ENCODE measurements at places on chromosomes 3 and 15.

DNA sequence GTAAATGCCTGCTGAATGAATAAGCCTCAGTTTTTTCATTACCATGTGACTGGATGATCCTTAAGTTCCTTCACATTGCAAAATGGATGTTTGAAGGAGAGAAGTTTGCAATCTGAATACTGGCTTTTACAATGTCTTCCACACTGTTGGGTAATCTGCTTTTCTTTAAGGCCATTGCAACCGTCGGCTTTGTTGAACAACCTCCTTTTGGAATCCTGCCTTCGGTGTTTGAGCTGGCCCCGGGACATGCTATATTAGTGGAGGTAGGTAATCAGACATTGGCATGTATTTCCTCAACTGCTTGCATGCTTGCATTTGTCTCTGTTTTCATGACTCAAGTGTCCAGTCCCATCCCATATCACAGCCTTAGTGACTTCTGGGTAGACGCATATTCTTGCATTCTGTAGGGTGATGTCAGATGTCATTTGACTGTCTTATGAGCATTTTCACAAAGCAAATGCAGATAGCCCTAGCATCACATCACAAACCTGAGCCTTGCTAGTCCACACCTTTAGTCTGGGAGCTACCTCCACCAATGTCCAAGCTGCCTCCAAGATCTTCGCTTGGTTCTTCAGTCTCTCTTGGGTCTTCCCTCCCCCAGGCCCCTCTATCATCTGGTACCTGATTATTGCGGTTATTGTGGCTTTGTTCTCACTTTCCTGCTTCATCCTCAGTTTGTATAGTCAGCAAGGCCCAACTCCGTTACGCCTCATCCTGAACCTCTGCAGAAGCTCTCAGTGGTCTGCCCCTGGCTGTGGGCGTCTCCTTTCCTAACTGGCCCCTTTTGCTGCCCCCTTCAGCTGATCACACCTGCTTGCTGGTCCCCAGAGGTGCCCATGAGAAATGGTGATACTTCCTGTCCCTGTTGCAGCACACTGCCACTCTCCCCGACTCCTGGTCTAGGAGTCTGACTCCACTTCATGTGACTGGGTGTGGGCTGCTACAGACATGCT, 48.5 kb downstream of the ACAA1 start:
- DNase-seq: no peak

GRCh38 chr15:97691078-97691477, 269.4 kb upstream of the ARRDC4 start:
- DNase-seq: no peak

- no peak for DNase-seq
Measured at GRCh38 chr15:34700891-34701427, 53.8 kb downstream of the GJD2 start.

DNA sequence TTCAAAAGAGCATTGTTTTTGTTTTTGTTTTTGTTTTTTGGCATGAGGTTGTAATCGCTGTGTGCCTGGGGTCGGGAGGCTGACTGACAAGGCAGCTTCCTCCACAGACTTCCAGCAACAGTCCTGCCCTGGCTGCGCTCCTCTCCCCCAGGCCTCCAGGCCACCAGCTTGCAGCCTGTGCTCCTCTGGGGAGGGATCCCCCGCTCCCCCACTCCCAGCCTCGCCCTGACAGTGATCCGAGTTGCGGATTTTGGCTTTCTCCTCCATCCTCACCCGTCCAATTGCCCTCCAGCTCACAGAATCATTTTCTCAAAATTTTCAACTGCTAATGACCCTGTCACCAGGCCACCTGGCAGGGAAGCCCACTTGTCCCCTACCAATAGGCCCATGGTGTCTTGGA, 36.5 kb upstream of the PCSK6 start:
- DNase-seq: no peak

DNA sequence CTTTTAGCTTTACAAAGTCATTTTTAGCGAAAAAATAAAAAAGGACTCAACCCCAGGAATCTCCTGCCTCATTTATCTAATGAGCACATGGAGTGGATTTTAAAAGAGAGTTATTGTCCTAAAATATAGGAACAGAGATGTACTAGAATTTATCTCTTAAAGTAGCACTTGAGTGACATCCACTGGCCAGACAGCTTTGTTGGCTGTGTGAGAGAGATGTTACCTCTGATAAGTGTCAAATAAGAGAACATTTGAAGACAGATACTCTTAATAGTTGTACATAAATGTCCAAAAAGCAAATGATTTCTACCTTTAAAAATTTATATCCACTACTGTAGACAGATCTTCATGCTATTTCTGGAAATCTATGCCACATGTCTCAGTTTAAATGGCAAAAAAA, 12.3 kb upstream of the MFSD1 start:
- no peak for DNase-seq

DNA sequence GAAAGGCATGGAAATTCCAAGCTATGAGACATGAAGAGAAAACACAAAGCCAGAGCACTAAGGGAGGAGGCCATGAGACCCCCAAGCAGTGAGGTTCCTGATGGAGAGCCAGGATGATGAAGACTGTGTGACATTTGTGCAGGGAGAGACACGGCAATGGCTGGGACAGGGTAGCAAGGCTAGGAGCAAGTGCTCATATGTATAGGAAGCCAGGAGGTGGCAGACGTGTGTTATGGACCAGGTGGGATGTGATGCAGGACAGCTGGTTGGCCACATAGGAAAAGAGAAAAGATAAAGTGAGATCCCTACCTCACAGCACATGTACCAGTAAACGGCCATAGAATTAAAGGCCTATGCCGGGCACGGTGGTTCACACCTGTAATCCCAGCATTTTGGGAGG, 112.7 kb downstream of the APBA2 start:
- no peak for DNase-seq

- no peak for DNase-seq
Measured at GRCh38 chr15:93476491-93477177, 387.6 kb upstream of the RGMA start.

DNA sequence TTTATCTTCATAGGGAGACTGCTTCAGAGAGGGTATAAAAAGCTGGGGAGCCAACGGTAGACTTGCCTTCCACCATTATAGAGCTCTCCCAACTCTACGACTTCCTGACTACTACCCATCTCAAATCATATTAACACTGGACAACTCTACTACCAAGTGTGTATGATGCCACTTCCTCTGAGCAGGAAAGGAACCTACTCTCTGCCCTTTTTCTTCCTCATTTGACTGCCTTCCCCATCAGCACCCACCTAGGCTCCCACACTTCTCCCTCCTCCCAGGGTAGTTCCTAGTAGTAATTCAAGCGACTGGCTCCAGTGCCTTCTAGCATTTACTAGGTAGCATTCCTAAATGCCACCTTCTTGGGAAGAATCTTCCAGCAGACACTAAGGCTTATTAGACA, 24.5 kb upstream of the TBL1XR1 start:
- no peak for DNase-seq

- DNase-seq: no peak
Measured at GRCh38 chr3:182583545-182583944, 209.8 kb upstream of the ATP11B start.

DNA sequence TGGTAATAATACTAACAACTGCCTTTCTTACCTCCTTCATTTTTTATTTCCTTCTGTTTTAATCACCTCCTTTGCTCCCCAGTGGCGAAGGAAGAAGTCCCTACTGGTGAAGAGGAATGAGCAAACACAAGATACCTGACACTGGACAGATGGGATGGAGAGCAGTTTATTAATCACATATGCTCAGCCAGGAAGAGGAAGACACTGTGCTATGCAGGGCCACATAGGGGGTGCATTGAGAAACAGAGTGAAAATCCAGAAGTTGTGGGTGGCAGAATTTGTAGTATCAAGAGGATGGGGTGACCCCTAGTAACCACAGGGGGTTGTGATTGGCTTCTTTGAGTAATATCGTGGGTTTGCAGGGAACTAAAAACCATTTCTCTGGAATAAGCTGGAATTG, 1041.9 kb downstream of the OTOL1 start:
- DNase-seq: no peak

DNA sequence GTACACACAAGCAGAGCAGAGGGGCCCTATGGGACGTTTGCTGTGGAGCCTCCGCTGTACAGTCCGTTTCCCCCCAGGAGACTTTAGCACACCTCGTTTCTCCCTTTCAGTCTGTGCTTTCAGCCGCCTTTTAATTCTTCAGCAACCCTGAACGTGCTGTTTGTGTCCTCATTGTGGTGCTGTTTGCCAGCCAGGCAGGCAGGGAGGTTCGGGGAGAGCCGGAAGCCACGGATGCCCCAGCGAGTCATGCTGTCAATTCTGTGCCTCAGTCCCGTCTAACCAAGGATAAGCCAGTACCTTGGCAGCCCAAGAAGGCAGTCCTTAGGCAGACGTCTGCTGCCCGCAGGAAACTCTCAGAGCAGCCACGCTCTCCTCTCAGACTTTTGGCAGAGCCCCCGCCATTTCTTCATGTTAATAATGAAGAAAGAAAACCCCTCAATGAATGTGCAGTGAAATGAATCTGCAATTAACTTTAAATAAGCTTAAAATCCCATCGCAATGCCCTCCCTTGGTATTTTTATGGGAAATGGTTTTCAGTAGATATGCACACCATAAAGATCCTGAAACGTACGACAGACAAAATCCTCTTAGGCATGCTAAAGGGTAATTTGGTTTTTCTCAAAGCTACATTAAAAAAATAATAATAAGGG, 158.6 kb downstream of the UACA start:
- no peak for DNase-seq

- DNase-seq: no peak
Measured at GRCh38 chr3:52423173-52423572, 21.7 kb downstream of the SEMA3G start.

- DNase-seq: peak; percentile 41
Measured at GRCh38 chr15:68412218-68412617, 19.7 kb downstream of the ITGA11 start.

DNA sequence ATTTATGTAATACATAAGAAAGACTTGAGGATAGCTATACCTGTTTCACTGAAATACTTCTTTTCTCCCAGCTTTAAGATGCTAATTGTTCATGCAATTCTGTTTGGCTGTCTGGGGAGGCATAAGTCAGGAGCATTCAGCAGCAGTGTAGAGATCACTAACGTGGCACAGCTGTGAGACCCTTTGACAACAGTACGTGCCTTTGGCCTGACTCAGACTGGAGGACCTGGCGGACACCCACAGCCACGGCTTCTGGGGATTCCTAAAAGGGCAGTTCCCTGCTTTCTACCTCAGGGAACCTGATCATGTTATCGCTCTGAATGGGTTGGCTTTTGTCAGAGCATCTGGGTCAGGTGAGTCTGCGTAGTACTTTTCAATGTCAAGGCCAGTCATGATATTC, 295.0 kb upstream of the ICE2 start:
- no peak for DNase-seq

GRCh38 chr15:33074212-33074611, 120.3 kb downstream of the FMN1 start:
- DNase-seq: no peak

DNA sequence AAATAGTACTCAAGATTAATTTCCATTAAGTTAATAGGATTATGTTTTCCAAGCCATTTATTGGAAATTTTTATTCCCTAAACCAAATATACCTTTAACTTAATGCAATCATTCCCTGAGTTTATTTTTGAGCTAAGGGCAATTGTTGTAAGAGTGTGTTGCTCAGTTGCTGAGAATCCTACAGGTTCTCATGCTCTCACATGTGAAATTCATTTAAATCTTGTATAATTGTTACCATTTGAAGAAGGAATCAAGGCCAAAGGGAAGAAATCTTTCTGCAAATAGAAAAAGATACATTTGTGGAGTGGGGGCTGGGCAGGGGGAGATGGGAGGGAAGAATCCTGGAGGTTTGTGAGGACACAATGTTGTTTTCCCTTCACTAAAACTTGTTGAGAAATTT, 202.7 kb upstream of the STRIT1 start:
- DNase-seq: no peak

DNA sequence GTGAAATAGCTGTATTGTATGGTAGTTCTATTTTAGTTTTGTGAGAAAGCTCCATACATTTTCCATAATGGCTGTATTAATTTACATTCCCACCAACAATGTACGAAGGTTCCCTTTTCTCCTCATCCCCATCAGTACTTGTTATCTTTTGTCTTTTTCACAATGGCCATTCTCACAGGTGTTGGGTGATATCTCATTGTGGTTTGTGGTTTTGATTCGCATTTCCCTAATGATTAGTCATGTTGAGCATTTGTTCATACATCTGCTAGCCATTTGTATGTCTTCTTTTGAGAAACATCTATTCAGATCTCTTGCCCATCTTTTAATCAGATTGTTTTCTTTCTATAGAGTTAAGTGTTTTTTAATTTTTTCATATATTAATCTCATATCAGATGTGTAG, 931.9 kb downstream of the IGSF11 start:
- no peak for DNase-seq

DNA sequence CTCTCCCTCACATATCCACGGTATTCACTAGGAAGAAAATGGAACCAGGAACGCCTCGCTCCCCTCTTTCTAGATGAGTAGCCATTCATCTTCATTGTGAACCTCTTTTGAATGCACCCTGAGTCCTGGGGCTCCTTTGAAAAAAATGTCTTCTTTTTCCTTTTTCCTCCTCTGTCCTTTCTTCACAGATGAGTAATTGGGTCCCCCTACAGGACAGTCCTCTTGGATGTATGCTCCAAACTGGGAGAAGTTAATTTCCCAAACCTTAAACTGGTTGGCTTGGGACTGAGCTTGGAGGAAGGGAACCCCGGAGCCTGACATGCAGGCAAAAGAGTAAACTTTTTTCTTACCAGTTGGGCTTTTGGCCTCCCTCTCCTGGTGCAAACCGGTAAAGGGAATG, 108.8 kb downstream of the DPH6 start:
- no peak for DNase-seq

GRCh38 chr15:75199357-75199940, 2.2 kb upstream of the C15orf39 start:
- DNase-seq: no peak

DNA sequence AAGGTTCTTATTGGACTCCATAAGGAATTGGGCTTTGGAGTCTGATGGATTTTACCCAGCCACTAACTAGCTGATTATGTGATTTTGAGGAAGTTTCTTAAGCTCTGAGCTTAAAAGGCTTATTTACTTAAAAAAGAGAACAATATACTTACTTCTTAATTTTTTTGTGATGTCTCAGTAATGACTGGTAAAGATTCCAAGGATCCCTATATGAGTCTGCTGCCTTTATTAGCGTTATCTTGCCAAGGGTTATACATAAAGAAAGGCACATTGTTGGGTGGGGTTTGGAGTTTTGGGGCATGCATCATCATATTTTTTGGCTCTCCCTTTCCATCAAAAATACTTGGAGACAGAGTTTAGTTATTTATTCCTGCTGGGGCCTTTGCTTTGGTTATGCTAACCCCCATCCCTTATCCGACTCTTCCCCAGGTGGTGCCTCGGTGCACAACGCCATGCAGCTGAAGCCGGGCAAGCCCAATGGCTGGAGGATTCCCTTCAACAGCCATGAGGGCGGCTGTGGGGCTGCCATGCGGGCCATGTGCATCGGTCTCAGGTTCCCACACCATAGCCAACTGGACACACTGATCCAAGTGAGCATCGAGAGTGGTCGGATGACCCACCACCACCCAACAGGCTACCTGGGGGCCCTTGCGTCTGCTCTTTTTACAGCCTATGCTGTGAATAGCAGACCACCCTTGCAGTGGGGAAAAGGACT, 6.7 kb downstream of the ADPRH start:
- no peak for DNase-seq
